ENCODE measurements at places on chromosomes 11 and 22.

GRCh38 chr11:109612496-109612895, 190.5 kb downstream of the C11orf87 start:
- DNase-seq = no peak

GRCh38 chr11:72223615-72224563, 678 bp upstream of the INPPL1 start:
- peak; percentile 75 for DNase-seq

DNA sequence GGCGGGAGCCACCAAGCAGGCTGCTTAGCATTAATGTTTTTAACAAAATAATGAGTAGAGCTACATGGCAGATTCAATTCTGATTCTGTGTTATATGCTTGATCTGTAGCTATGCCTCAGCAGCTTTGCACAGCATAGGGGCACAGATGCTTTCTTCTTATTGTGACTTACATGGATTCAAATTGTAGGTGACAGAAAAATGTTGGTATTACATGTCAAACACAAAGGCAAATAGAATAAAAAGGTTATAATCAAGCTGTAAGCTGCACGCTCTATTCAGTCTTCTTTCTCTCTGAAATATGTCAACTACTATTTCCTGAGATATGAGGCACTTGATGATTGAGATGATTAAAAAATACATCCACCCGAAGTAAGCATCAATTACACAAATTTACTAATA, 1573.8 kb downstream of the FAM181B start:
- DNase-seq = no peak

- no peak for DNase-seq
These were observed 7.9 kb downstream of the ACTN3 start for GRCh38 chr11:66554602-66555001.
